ENCODE measurements at places on chromosomes 16 and 17.

DNA sequence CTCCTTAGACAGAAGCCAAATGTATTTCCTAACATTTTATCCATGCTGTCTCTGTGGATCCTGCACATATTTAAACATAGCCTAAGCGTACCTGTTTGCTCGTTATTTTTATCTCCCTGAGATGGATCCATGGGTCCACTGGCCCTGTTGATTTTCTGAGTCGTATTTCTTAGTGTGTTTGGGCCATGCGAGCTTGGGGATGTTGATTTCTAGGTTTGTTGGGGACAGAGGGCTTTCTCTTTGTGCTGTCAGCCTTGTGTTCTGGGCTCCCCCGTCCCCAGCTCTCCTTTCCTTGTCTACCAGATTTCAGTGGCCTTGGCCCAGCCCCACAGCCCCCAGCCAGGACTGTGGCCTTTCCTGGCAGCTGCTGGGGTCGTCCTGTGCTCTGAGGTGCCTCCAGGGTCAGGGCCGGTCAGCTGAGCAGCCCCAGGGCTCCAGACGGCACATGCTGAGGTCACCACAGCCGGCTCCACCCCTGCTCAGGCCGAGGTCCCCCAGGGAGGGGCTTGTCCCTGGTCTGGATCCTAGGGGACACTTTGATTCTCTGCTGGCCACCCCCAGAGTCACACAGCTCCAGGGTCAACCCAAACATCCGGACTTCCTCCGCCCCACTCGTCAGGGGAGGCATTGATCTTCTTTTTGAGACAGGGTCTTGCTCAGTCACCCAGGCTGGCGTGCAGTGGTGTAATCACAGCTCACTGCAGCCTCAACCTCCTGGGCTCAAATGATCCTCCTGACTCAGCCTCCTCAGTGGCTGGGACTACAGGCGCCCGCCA lies 4.4 kb downstream of the SSTR5 start:
- DNase-seq, result no peak

GRCh38 chr17:80228477-80228876 lies 8.2 kb downstream of the SLC26A11 start:
- DNase-seq, result no peak

DNA sequence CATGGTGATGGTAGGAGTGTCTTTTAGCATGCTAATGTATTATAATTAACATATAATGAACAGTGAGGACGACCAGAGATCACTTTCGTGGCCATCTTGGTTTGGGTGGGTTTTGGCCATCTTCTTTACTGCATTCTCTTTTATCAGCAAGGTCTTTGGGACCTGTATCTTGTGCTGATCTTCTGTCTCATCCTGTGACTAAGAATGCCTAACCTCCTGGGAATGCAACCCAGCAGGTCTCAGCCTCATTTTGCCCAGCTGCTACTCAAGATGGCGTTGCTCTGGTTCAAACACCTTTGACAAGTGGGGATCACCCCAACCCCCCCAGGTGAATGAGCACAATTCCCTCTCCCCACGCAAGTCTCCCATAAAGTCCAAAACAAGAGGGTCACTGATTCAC lies 49.3 kb upstream of the ETV4 start:
- no peak for DNase-seq

DNA sequence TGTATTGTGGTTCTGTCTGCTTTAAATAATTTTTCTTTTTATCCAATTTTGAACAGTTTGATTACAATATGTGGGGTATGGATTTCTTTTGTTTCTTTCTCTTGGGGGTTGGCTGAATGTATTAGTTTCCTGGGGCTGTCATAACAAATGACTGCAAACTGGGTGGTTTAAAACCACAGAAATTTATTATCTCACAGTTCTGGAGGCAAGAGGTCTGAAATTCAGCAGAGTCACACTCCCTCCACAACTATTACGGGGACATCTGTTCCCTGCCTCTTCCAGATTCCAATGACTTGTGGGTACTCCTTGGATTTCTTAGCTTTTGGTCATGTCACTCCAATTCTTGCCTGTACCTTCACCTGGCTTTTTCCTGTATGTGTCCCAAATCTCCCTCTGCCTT lies 23.7 kb downstream of the COX11 start:
- DNase-seq, result no peak

GRCh38 chr16:81926036-81926435 lies 85.2 kb downstream of the SDR42E1 start:
- no peak for DNase-seq

GRCh38 chr17:54426296-54426886 lies 474.3 kb upstream of the TOM1L1 start:
- no peak for DNase-seq

DNA sequence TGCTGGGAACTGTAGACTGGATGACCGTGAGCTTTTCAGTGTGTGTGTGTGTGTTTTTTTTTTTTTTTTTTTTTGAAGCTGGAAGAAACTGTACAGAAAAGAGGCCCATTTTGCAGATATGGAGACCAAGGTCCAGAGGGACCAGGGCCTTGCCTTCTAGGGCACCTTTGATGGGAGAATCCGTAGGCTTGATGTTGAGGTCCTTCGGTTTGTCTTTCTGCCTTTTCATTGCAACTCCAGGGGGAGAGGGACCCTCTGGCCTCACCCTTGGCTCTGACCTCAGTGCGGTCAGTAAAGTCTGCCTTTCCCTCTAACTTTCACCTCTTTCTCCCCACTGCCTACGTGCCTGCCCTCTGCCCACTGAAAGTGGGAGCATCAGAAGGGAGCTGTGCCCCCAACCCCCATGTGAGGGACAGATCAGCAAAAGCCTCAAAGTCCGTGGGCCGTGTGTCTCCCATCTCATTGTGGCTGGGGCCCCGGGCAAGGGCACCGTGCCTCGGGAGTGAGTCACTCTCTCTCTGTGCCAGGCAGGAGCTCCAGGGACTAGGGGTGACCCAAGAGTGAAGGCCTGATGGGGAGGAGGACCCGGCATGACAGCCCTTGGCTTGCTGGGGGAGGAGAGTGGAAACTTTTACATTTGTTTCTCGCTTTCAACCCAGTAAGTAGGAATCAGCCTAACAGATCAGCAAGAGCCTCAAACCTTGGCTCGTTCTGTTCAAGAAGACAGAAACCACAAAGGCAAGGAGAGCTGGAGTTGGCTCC lies 123.6 kb downstream of the CMIP start:
- DNase-seq, result no peak

DNA sequence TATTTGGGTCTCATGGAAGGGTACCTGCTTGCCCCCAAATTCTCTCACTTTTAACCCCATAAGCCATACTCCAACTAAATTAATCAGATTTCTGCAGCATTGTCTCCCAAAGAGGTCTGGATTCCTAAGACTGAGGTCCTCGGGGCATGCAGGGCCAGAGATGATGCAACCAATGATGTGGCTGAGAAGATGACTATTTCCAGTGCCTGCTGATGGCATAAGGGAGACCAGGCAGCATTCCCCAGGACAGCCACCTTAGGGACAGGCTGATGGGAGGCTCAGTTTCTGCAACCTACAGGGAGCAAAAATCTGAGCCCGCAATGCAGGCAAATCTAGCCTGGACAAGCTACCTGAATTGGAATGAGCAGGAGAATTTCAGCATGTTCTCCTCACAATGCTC lies 76.8 kb upstream of the ASIC2 start:
- DNase-seq, result no peak

DNA sequence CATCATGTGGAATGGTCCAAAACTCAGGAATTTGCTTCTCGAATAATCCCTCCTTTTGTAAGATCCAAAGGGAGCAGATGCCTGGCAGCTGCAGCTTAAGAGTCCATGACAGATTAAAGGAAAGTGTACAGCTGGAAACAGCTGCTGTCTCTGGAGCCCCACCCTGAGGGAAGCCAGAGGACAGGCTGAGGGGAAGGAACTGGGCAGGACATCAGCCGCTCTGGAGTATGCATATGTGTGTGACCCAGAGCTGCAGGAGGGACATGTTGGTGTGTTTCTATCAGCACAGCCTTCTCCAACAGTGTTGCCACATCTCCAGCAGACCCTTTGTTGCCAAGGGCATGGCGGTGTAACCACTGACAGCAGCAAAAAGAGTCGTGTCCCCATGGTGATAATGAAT lies 46.2 kb downstream of the CYB561 start:
- DNase-seq, result no peak

GRCh38 chr16:66097751-66098150 lies 268.7 kb upstream of the CDH5 start:
- DNase-seq, result no peak

DNA sequence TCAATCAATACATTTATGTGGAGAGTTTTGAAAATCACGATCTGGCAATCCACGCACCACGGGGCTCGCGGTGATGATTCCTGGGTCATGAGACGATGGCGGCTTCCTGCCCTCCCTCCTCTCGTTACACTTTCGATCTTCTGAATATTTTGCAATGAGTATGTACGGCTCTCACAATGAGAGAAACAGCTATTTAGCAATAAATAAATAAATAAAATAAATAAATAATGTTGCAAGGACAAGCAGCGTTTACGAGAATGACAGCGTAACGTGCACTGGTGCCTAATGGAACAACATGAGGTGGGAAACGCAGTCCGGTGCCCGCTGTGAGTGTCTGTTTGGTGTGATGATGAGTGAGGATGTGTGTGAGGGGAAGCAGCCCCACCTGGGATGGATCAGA lies 46.7 kb upstream of the JPH3 start:
- no peak for DNase-seq

DNA sequence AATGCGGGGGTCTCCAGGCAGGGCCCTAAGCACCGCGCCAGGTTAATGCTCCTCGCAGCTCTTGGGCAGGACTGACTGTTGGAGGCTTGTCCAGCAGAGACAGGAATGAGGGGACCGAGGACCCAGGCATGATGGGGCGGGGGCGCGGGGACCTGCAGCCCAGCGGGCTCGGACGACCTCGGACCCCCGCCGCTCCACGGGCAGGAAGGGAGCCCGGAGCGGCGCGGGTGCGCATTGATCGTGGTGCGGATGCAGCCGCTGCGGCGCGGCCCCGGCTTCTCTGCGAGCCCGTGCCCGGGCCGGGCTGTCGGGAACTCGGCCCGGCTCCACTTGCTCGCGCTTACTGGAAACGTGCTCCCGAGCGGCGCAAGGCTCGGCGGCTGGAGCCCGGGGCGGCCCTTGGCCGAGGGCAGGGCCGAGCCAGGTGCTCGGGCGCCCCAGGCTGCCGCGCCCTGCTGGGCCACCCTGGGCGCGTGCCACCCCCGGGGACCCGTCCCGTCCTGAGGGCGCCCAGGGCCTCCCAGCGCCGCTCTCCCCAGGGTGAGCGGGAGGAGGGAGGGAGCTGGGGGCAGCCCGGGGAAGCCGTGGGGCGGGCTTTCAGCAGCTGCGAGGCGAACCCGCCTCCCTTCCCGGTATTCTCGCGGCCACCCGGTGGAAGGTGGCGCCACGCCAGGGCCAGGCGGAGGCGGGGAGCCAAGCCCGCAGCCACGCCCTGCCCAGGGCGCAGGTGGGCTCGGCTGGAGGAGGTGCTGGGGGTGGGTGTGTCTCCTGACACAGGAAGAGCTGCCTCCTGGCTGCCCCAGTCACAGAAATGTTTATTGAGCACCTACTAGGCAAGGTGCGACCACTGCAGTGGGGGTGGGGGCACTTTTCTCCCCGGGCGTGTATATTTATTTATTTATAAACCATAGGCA lies 45.9 kb downstream of the SOCS3 start:
- peak; percentile 71 for DNase-seq

- no peak for DNase-seq
Observed at GRCh38 chr16:6527646-6528045, 805.0 kb upstream of the RBFOX1 start.

DNA sequence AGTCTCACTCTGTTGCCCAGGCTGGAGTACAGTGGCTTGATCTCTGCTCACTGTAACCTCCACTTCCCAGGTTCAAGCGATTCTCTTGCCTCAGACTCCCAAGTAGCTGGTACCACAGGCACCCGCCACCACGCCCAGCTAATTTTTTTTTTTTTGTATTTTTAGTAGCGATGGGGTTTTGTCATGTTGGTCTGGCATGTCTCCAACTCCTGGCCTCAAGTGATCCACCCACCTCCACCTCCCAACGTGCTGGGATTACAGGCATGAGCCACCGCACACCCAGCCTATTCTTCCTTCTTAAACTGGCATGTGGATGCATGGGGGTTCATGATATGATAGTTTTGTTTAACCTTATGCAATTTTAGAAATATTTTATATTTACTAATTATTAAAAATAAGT lies 39.4 kb upstream of the VWA3A start:
- DNase-seq, result no peak

DNA sequence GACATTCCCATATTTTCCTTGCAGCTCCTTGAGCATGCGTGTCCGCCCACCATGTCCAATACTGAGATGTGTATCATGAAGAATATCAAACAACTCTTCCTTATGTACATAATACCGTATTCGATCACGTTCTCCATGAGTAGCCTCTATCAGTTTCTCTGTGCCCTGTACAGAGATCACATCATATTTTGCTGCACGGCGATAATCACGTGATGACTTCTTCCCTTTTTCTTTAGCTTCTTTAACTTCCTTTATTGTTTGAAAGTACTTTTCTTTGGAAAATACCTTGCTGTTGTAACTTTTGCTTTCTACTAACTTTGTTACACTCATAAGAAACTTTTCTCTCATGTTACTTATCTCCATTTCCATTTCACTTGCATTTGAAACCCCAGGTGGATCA lies 6.6 kb downstream of the KRABD2 start:
- DNase-seq, result no peak

GRCh38 chr16:70611785-70612303 lies 34.5 kb upstream of the IL34 start:
- no peak for DNase-seq

- no peak for DNase-seq
Observed at GRCh38 chr17:20314834-20315233, 152.5 kb downstream of the LGALS9B start.

- no peak for DNase-seq
Observed at GRCh38 chr17:40425741-40426140, 8.0 kb upstream of the TOP2A start.

DNA sequence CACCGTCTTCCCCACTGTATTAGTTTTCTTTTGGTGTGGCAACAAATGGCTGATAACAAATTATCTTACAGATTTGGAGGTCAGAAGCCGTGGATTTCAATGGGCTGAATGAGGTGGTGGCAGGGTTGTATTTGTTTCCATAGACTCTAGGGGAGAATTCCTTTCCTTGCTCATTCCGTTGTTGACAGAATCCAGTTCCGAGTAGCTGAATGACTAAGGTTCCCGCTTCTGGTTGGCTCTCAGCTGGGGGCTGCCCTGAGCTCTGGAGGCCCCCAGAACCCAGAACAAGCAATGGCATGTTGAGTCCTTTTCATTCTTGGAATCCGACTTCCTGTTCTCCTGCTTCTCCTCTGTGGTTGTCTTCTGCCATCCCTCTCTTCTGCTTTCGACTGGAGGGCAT lies 280.4 kb downstream of the SNX29 start:
- no peak for DNase-seq

DNA sequence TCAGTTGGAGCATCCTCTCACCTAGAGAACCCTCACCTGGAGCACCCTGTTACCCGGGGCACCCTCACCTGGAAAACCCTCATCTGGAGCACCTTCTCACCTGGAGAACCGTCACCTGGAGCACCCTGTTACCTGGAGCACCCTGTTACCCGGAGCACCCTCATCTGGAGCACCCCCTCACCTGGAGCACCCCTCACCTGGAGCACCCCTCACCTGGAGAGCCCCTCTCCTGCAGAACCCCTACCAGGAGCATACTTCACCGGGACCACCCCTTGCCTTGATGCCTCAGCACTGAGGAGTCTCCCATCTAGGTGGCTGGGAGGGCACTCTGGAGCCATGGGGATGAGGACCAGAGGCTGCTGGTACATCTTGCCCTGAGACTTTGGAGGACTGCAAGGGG lies 3.4 kb upstream of the FBXL16 start:
- no peak for DNase-seq

GRCh38 chr17:55440391-55440790 lies 18.8 kb upstream of the MMD start:
- no peak for DNase-seq

- DNase-seq, result no peak
Observed at GRCh38 chr16:47507701-47508100, 46.6 kb downstream of the PHKB start.

- peak; percentile 23 for DNase-seq
Observed at GRCh38 chr16:57643147-57643874, 14.9 kb downstream of the ADGRG1 start.
